Umbilical cord (tissue), 2 donors: ENCODE measurements at places on chromosomes 16 and 17. TPM values are rescaled to one million over a fixed set of nuclear protein-coding genes. Genes with fewer than 3 reads are reported as not detected.

Gene ZDHHC7
- total RNA-seq: 33.9 TPM

Gene KRTAP4-16
- not detected for total RNA-seq

Gene FSCN2
- 2.2 TPM for total RNA-seq

Gene ZG16B
- total RNA-seq: 7.2 TPM

Gene NTN1
- total RNA-seq: 5.8 TPM

Gene MLKL
- 20.5 TPM for total RNA-seq

Gene GPRC5B
- 6.7 TPM for total RNA-seq

Gene HS3ST3A1
- total RNA-seq: 4.1 TPM

Gene MT4
- total RNA-seq: not detected

Gene PRSS21
- total RNA-seq: not detected

Gene SHBG
- total RNA-seq: 3.9 TPM

Gene SCN4A
- total RNA-seq: under 0.01 TPM

Gene MPV17L
- 1.9 TPM for total RNA-seq

Gene RNF222
- total RNA-seq: not detected

Gene CSH1
- 0.72 TPM for total RNA-seq

Gene KCNH6
- total RNA-seq: not detected

Gene SDK2
- 0.96 TPM for total RNA-seq

Gene SOX15
- total RNA-seq: 1.9 TPM

Gene FAM234A
- total RNA-seq: 50.8 TPM

Gene ZNF319
- 12.0 TPM for total RNA-seq

Gene FNDC8
- total RNA-seq: not detected

Gene PCYT2
- total RNA-seq: 21.2 TPM

Gene DPEP2NB
- total RNA-seq: not detected

Gene SDR42E2
- total RNA-seq: not detected

Gene SOST
- 0.96 TPM for total RNA-seq

Gene UNC119
- 26.2 TPM for total RNA-seq

Gene TERB1
- 1.7 TPM for total RNA-seq

Gene RABEP1
- 40.0 TPM for total RNA-seq

Gene POLR3K
- 0.72 TPM for total RNA-seq

Gene PRSS22
- 3.1 TPM for total RNA-seq

Gene PIK3R5
- 4.3 TPM for total RNA-seq
